ENCODE measurements at places on chromosomes 1 and 21. TPM values are rescaled to one million over a fixed set of nuclear protein-coding genes. Genes with fewer than 3 reads are reported as not detected.

DNA sequence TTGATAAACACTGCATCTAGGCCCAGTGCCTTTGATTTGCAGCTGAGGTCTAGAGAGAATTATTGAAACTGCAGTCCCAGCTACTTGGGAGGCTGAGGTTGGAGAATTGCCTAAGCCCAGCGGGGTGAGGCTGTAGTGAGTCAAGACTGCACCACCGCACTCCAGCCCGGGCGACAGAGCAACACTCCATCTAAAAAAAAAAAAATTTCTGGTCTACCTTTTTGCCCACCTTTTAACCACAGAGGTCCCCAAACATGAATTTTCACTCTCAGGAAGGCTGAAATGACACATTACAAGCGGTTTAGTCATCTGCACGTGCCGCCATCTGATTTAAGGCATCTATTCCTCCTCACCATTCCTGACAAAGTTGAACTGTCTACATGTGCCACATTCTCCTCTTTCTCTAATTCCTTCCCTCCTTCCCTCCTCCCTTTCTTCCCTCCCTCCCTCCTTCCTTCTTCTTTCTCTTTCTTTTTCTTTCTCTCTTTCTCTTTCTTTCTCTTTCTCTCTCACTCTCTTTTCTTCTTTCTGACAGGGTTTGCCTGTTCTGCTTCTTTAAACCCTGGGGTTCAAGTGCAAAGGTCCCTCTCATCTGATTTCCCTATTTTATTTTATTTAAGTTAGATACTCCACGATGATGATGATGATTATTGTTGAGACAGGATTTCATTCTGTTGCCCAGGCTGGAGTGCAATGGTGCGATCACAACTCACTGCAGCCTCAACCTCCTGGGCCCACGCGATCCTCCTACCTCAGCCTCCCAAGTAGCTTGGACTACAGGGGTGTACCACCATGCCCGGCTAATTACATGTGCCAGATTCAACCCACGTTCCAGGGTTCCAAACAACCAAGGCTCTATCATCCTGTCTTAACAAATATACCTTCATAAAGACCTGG is 3.0 kb upstream of the SOD1 start:
- no peak for DNase-seq

DNA sequence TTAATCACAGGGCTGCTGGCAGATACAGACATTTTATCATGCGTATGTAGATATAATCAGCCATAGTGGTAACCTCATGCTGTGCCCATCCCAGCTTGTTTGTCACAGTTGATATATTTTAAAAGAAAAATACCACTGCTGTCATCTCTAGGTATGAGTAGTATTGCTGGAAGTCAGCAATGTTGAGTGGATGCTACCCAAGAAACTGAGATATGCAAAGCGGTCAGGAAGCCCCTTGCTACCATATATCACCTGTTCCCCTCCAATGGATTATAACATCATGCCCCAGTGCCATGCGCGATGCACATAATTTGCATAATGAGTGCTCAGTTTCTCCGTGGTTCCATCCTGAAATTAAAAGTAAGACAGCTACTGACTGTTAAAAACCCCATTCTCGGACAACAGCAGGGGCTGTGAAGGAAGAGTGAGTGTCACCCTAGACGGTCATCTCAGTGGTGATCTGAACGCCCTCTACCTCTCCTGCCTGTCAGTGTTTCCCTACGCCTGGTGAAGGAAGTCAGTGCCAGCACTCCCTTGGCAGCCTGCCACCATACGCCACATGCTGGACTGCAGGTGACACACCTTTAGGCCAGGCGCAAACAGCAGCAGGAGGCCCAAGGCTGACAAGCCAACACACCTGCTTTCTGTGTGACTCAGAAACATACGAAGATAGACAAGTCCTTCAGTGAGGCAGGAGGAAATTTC is 2.7 kb downstream of the IL10RB start:
- DNase-seq, result no peak

DNA sequence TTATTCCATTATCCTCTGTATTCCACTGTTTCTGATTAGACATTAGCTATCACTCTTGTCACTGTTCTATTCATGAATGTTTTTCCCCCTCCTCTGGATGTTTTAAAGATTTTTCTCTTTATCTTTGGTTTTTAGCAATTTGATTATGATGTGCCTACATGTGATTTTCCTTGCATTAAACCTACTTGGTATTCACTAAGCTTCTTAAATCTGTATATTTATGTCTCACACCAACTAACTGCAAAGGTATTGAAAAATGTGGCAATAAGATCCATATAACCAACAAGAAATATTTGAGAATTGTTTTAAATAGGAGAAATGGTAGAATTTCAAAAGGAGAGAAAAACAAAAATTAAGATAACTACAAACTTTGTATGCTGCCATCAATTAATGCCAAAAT is 25.2 kb downstream of the FAF1 start:
- no peak for DNase-seq

DNA sequence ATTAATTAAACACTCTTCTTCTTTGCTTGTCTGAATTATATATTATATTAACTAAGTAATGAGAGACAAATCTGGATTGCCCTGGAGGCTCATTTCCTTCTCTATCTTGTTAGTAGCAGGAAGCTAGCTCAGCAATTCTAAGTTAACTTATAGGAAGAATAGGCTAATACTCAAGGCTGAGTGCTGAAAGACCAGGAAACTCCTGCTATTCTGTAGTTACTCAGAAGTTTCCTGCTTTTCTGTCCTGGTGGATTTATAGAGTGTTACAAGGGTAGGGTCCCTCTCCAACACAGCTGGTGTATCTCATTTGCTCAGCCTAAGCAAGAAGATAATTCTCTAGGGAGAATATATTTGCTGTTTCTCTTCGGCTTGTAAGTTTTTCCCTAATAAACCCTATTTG is 29.2 kb downstream of the HSPA13 start:
- DNase-seq, result no peak

DNA sequence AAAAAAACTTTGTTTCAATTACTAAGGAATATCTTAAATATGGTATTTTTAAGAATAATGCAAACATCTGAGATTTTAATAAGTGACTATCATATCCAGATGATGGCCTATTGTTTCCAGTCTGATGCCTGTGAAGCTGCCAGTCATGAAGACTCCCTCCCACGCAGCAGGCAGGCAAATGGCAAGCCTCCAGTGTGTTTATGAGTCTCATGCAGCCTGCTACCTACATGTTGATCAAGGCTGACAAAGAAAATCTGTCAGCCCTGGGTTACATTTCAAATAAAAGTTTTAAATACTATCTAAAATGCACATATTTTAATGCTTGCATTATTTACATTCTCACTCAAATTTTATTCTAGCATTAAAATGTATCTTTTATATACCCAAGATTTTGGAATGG is 137.6 kb upstream of the RNPC3 start:
- no peak for DNase-seq

DNA sequence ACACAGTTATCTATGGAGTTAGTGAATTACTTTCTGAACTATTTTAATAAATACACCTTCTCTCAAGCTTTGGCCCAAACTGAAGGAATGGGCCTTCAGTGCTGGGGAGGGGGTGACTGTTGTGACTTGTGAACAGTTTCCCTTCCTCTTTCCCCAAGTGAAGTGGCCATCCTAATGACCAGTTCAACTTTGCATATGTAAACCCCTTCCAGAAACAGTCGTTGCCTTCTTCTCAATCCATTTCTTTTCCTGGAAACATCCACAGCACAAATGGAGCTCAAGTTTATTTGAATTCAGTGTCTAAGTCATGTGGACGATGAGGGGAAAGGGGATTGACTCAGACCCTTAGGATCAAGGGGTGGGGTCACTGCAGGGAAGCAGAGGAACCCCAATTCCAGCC is 1.3 kb upstream of the INPP5B start:
- no peak for DNase-seq

DNA sequence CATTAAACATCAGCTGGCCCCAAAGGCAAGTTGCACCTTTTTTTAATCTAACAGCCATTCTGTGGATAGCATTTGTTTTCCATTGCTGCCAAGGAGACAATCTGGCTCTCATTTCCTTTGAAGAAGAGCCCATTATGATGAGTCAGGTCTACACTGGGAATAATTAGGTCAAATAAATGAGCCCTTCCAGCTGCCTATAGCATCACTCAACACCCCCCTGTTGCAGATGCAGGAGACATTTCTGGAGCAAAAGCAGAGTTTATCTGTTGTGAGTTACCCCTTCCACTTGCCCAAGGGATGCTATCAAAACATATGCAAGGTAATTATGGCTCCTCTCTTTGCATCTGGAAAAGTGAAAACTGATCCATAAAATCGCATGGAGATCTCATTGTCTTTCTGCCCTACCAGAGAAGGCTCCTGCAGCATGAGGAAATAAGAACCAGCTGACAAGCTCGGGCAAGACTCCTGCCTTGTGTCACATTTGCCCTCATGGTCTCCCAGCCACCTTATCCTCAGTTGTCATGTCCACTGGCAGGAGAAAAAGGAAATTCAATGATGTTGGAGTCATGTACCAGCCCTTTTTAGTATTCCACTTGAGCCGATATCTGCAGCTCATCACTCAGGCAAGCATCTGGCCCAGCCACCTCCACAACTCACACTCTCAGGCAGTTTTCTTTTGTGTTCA is 135.9 kb downstream of the SLC30A10 start:
- DNase-seq, result no peak

GRCh38 chr1:53562981-53563379 is 103.8 kb downstream of the DMRTB1 start:
- no peak for DNase-seq

DNA sequence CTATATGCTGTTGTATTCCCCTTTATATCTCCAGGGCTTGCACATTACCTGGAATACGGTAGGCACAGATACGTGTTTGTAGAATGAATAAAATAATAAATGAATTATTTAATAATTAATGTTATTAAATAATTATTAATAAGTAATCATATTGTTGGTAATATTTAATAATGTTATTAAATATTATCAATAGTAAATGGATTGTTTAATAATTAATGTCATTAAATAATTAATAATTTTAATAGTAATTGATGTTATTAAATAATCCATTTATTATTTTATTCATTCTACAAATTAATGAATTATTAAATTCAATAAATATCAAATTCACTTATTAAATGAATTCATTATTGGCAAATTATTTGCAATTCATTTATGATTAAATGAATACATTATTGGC is 175.1 kb downstream of the MATN1 start:
- DNase-seq, result no peak

DAB1 gene
- total RNA-seq, result not detected

TDRD5 gene
- not detected for total RNA-seq

UQCRH gene
- total RNA-seq, result 191 TPM

TPTE gene
- total RNA-seq, result not detected

SYT2 gene
- total RNA-seq, result not detected
